A549 treated with CpdA at 1 μM for 4 hours (cell line): ENCODE measurements at places on chromosomes 4 and X. TPM values are rescaled to one million over a fixed set of nuclear protein-coding genes. Genes with fewer than 3 reads are reported as not detected.

The SLC9A6 gene
- total RNA-seq: 6.7 to 8.9 TPM (median 8.3 TPM) in 5 replicates

The VSIG4 gene
- not detected in 5 replicates for total RNA-seq

The SPOCK3 gene
- 0.10 to 0.29 TPM (median 0.20 TPM) in 5 replicates for total RNA-seq

The SSX2B gene
- not detected in 5 replicates for total RNA-seq

The S100P gene
- 17.7 to 70.6 TPM (median 57.8 TPM) in 5 replicates for total RNA-seq

The HPGD gene
- total RNA-seq: 43.5 to 51.8 TPM (median 46.8 TPM) in 5 replicates

The HPGDS gene
- not detected in 5 replicates for total RNA-seq

The KLHL4 gene
- total RNA-seq: 2.8 to 3.6 TPM (median 3.2 TPM) in 5 replicates

The GPRASP2 gene
- 4.7 to 7.2 TPM (median 6.9 TPM) in 5 replicates for total RNA-seq
